CD4-positive, alpha-beta T cell treated with Interleukin-4 for 4 hours (primary cell): ENCODE measurements at places on chromosomes 1 and 21.

GRCh38 chr1:161391611-161392010, 23.9 kb upstream of the CFAP126 start:
- no peak for DNase-seq

- DNase-seq: no peak
Measured at GRCh38 chr1:17012775-17013490, 1.2 kb upstream of the ATP13A2 start.

- peak; percentile 31 for DNase-seq
Measured at GRCh38 chr1:67214420-67215174, 48.3 kb downstream of the IL23R start.

- no peak for DNase-seq
Measured at GRCh38 chr1:31198150-31198549, 41.5 kb downstream of the NKAIN1 start.

- no peak for DNase-seq
Measured at GRCh38 chr1:49694251-49694827, 329.4 kb downstream of the AGBL4 start.

DNA sequence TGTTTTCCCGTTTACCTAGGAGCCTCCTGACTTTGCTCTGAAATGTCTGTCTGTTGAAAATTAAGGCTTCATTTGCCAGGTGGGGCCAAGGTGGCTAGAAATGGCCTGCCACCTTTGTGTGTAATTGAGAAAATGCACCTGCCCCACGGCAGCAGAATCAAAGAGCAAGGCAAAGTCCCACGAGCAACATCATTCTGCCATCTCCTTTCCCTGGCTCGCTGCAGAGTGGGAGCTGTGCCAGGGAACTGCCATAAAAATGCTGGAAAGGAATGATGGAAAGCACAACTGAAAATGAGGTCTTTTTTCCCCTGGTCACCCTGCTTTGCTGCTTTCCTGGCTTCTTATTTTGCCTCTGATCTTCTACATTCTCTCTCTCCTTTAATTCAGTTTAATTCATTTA, 5.5 kb upstream of the OLFML2B start:
- no peak for DNase-seq

- DNase-seq: no peak
Measured at GRCh38 chr1:192817246-192817645, 8.4 kb downstream of the RGS2 start.

GRCh38 chr21:24436236-24436635, 1171.0 kb downstream of the MRPL39 start:
- DNase-seq: no peak

DNA sequence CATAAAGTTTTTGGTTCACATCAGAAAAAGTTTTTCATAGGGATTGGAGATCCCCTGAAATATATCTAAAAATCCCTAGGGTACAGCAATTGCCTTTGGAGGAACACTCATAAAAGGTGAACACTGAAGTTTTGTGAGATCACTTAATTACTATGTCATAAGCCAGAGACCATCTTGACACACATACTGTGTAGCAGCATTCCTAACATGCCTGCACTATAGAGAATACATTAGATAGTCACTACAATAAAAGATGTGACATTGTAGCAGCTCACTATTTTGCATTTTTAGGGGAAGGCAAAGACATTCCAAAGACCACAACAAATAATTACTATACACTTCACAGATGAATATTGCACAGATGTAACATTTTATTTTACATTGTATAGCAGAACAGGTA, 779.9 kb downstream of the KCNT2 start:
- no peak for DNase-seq

DNA sequence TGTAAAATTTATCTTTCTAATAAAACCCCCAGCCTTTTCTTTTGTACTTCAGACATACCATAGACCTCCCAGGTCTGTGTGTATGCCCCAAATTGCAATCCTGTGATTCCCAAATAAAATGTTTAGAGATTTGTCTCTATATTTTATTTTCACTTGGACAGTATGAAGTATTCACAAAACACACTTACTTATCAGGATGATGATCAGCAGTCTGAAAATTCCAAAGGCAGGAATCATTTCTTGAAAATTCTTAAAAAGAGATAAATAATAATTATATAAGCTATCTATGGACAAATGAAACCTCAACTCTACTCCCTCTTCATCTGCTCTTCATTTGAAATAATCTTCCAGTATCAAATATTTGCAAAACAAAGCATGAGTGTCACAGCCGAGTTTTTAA, 11.6 kb upstream of the GJA9 start:
- DNase-seq: no peak

DNA sequence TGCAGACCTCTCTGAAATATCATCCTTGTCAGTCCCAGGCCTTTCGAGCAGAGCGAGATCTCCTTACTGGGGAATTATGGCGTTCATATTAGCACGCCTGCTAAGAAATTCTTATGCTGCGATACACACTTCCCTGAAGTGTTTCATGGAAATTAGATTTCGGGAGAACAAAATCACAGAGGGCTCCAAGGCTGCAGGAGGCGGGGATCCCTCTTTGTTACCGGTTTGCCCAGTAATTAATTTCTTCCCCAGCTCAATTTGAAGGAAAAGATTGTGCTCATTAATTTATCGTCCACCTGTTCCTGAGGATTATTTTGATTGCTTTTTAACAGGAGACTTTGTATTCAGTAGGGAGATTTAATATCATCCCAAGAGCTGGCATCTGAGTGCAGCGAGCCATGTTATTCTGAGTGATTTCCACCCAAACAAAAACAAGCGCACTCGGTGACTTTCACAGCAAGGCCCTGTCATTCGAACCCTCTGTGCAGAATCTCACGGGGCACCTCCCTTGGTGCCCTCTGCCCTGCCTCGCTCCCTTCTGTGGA, 202.3 kb upstream of the GALNT2 start:
- DNase-seq: no peak

DNA sequence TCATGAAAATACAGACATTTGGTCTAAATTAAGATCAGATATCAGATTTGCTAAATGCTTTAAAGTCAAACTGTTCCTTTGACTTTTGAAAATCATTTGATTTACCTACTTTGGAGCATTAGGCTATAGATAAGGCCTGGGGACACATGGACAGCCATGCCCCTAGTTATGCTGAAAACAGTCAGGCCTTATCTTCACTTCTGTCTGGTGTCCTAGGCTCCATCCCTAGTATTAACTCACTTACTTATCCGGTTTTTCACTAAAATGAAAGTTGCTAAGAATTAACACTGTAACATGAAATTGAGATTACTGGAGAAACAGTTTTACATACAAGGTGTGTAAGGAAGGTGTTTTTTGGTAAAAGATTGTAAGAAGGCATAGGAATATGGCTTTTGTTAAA, 4.5 kb upstream of the CATSPERE start:
- DNase-seq: no peak

DNA sequence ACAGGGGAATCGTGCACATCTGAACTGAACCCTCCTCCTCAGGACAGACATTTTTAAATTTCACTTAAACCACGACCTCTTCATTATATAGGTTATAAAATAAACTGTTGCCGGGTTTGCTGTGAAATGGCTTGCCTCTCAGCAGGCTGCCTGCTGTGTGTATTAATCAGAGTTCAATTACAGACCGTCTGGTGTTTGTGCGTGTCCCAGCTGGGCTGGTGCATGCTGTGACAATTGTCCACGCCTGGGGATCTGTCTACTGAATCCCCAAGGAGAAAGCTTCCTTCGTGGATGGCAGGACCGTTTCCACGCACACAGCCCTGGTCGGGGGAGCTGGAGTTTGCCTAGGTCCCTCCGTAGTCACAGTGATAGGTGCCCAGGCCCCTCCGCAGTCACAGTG, 13.4 kb upstream of the AGPAT3 start:
- no peak for DNase-seq

DNA sequence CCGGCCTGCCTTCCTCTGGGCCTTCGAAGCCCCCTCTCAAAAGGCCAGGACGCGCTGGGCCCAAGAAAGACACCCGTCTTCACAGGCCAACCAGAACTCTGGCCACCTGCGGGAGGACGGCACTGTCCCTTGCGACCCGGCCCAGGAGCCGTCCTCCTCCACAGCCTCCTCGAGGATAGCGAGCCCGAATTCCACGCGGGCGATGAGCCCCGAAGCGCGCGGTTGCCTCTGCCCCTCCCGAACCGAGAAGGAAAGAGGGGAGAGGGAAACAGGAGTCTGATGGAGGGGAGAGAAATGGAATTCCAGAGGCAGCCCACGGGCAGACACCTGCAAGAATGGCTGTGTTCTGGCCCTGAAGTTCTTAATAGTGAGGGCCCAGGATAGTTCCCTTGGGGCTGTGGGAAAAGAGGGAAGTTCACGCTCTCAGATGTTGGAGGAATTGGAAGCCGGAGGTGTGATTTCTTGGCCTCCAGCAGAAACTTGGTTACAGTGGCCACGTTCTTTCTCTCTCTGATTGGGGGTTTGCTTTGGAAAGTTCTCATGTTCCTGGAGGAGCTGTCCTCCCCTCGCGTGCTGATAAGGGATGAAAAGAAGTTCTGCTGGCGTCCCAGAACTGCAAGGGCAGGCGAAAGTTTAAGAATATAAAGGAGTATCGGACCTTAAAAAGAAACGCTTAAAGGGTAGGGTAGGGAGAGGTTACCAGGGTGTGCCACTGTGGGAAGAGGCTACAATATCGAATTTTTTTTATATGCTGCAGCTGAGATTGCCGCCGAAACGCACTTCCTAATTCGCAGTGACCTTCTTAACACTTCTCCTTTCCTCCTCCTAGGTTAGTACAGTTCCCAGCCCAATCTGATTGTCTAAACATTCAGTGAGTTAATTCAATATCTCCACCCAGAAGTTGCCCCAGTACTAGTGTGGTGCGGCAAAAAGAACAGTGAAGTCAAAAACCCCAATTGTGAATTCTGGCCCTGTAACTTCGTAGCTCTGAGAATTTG, 5.8 kb upstream of the SLC44A5 start:
- DNase-seq: no peak

DNA sequence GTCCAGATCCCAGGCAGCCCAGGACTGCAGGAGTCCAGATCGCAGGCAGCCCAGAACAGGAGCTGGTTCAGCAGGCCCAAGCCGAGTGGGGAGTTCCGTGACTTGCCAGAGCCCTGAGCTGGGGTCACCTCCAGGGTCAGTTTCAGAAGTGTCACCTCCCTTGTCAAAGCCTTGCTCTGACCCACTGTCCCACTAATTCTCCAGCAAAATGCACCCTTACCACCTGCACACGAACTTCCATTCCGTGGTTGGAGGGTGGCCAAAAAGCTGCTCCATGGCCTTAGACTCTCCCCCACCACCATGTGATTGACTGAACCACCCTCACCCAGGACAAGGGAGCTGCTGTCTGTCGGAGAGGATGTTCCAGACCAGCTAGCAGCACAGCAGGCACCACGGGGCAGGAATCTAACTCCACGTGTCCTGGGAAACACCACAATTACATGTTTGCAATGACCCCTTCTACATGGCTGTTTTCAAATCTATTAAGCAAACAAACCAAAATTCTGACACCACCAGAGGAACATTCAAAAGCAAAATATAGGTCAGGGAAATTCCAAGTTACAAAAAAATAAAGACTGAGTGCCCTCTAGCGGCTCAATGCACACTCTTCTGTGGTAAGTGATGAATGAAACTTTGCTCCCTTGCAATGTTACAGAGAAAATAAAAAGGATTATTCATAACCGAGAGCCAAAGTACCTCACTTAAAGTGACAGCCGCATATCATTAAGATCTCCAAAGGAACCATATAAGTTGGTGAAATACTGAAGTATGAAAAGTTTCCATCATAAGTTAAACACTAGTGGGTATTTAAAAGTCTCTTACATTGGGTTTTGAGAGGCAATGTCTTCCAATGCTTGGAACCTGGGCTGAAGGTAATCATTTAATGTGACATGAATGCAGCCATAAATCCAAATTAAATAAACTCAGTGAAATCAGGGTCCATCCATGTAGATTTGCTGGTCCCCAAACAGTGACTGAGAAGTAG, 76.3 kb downstream of the NPHP4 start:
- DNase-seq: peak; percentile 48

DNA sequence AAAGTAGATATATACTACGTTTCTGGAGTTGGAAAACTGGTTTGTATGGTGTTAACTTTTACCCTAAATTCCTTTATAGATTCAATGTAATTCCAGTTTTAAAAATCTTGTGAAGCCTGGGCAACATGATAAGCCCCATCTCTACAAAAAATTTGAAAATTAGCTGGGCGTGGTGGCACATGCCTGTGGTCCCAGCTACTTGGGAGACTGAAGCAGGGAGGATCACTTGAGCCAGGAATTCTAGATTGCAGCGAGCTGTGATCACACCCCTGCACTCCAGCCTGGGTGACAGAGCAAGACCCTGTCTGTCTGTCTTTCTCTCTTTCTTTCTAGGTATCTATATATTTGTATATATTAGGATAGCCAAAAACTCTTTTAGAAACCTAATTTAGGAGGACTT, 141.9 kb downstream of the CLEC20A start:
- DNase-seq: no peak

DNA sequence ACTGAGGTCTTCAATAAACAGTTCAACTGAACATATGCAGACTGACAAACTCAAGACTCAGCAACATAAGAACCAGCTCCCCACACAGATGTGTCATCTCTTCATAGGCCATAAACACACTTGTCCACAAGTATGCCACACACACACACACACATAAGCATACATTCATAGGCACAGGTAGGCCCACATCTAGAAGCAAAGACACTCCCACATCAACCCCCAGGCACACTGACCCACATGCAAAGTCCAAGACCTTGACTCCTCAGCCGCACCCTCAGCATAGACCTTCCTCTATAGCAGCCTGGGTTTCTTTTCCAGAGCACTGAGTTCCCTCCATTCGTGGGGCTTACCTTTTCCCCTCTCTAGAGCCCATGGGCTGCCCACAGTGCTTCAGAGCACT, 1.4 kb downstream of the LAD1 start:
- DNase-seq: no peak

DNA sequence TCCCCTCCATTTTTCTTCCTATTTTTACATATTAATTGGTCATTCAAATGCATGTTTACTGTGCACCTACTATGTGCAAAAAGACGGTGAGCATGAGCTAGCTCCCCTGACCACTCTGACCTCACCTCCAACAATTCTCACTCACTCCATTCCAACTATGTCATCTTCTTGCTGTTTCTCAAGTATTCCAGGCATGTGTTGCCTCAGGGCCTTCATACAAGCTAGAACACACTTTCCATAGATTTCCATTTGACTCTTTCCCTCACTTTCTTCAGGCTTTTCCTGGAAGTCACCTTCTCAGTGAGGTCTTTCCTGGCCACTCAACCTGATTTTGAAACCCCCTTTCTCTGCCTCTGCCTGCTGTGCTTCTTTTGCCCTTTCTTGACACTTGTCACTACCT, 32.6 kb downstream of the CHIA start:
- DNase-seq: no peak

DNA sequence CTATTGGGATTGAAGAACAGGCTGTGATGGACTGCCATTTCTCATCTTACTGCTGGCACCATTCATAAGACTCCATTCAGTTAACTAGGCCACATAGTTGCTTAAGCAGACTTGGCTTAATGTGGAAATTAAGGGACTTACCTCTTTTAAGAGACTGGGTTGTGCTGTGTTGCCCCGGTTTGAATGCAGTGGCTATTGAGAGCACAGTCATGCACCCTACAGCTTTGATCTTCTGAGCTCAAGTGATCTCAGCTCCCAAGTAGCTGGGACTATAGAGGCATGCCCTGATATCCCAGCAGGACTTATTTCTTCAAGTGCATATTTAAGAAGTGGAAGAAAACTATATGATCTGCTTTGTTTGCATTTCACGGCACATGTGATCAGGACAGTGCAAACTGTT, 181.1 kb downstream of the RASAL2 start:
- DNase-seq: no peak
